Muscle of leg (tissue), 16 donors: ENCODE measurements at places on chromosomes 1 and 21. TPM values are rescaled to one million over a fixed set of nuclear protein-coding genes. Genes with fewer than 3 reads are reported as not detected.
A peak's percentile ranks its signal among the peaks of the same experiment; 100 is the strongest.

DNA sequence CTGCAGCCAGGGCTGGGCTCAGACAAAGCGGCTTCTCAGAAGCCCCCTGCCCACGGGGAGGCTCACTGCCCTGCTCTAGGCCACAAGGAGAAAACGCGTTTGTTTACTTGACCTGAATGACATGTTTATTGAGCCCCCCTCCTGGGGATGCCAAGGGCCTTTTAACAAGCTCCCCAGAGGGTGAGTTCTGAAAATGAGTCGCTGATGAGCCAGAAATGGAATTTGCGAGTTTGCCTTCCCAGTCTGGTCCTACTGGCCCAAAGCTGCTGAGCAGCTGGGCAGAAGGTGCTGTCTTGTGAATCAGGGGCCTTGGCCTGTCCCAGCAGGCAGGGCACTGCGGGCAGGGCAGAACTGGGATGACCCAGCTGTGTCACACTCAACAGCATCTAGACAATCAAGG, 120.6 kb downstream of the SYF2 start:
- H3K4me1 ChIP-seq = peaks cover 7% of the 10 kb centered on the region
- H3K27ac ChIP-seq = no peak overlapping the region
- no peak for DNase-seq
- H3K27me3 ChIP-seq = peaks cover 8% of the 10 kb centered on the region
- H3K4me3 ChIP-seq = no peak overlapping the region
- no peaks in the 10 kb centered on the region for H3K36me3 ChIP-seq

DNA sequence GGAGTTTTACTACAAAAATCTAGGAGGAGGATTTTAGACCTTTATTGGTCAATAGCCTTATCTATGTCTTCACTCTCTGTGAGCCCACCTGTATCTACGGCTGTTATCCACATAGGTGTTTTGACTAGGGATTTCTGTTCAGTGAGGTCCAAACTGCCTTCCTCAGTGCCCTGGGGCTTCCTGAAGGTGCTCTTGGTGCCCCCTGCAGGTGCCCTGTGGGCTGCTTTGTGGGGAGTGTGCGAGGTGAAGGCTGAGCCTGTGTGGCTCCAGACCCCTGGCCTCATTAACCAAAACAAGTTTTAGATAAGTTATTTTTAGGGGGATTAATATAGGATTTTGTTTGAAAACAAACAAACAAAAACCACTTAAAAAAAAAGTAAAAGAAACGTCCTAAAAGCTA, 122.5 kb downstream of the KIF26B start:
- H3K4me1 ChIP-seq = no peaks in the 10 kb centered on the region
- no peak overlapping the region for H3K4me3 ChIP-seq
- no peak for DNase-seq
- H3K27ac ChIP-seq = no peak overlapping the region
- H3K27me3 ChIP-seq = no peaks in the 10 kb centered on the region
- H3K36me3 ChIP-seq = no peaks in the 10 kb centered on the region

- no peak overlapping the region for H3K27ac ChIP-seq
- no peak for DNase-seq
- H3K4me1 ChIP-seq = peaks cover 39% of the 10 kb centered on the region
- H3K36me3 ChIP-seq = no peaks in the 10 kb centered on the region
- peaks cover 16% of the 10 kb centered on the region for H3K27me3 ChIP-seq
Observed at GRCh38 chr1:202283991-202284390, 57.7 kb downstream of the UBE2T start.

DNA sequence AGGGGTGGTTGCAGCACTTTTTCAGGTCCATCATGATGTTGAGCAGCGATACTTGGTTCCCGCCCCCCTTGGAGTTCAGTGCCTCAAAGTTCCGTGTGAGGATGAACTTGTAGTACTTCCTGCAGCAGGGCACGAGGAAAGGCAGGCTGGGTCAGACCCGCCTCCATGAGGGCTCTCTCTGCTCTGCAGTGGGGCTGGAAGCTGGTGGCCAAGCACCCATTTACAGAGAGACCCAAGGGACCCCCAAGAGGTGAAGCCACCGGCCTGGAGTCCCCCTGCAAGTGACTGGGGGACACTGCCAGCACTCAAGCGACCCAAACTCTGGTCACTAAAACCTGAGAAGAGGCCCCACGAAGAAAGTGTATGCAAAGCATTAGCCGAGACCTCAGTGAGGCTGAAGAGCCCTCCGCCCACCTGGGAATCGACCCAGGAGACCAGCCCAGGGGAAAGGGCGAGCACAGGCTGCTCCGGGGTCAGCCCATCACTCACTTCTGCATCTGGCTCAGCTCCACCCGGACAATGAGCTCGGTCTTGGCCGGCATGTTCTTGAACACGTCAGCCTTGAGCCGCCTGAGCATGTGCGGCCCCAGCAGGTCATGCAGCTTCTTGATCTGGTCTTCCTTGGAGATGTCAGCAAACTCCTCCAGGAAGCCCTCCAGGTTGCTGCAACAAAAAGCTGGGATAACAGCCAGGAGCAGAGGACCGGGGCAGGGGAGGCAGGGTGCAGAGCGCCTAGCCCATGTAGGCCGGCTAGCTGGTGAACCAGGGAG, 45.2 kb downstream of the CHD5 start:
- no peak overlapping the region for H3K4me3 ChIP-seq
- H3K36me3 ChIP-seq = no peaks in the 10 kb centered on the region
- no peaks in the 10 kb centered on the region for H3K27me3 ChIP-seq
- H3K4me1 ChIP-seq = no peaks in the 10 kb centered on the region
- DNase-seq = no peak
- H3K27ac ChIP-seq = no peak overlapping the region

- peaks cover 3% of the 10 kb centered on the region for H3K27me3 ChIP-seq
- no peak overlapping the region for H3K27ac ChIP-seq
- DNase-seq = no peak
- H3K4me1 ChIP-seq = no peaks in the 10 kb centered on the region
- H3K36me3 ChIP-seq = no peaks in the 10 kb centered on the region
Observed at GRCh38 chr1:110787328-110788071, 85.4 kb upstream of the CD53 start.

DNA sequence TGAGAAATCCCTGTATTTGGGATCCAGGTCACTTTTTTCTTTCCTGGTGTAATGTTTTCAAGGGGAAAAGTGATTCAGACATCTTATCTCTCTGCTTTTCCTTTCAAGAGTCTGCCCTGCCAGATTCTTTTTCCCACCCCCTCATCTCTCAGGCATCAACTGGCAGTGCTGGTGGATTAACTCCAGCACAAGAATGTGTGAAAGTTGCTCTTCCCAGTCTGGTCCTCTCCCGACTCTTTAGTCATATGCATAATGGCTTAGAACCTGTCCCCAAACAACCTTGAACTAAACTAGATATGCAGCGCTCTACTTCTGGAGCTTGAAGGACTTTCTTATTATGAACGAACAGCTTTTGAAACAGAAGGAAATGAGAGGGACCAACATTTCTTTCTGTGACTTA, 88.5 kb downstream of the SLC44A5 start:
- no peaks in the 10 kb centered on the region for H3K27me3 ChIP-seq
- H3K4me3 ChIP-seq = no peak overlapping the region
- H3K4me1 ChIP-seq = no peaks in the 10 kb centered on the region
- no peak overlapping the region for H3K27ac ChIP-seq
- H3K36me3 ChIP-seq = no peaks in the 10 kb centered on the region
- no peak for DNase-seq

- H3K27me3 ChIP-seq = no peaks in the 10 kb centered on the region
- peaks cover 2% of the 10 kb centered on the region for H3K4me1 ChIP-seq
- H3K4me3 ChIP-seq = no peak overlapping the region
- no peak for DNase-seq
- no peaks in the 10 kb centered on the region for H3K36me3 ChIP-seq
- no peak overlapping the region for H3K27ac ChIP-seq
Observed at GRCh38 chr1:242452573-242452972, 71.9 kb downstream of the PLD5 start.

DNA sequence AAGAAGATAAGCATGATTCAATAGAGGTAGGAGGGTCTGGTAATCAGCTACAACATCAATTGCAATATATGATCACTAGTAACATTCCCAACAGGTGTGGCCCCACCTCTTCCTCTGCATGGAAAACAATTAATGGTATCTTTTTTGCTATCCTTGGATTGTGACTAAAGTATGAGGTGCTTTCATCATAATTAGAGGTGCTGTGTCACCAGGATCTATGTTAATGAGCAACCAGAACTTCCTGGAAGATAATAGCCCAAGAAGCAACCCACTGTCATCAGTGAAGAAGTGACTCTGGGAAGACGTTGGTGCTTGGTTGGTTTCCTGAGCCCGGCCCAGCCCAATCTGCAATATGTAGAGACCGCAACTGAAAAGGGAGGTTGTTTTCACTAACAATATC, 167.2 kb downstream of the SETD4 start:
- no peak for DNase-seq
- H3K4me3 ChIP-seq = no peak overlapping the region
- H3K27me3 ChIP-seq = no peaks in the 10 kb centered on the region
- no peaks in the 10 kb centered on the region for H3K4me1 ChIP-seq
- no peak overlapping the region for H3K27ac ChIP-seq
- no peaks in the 10 kb centered on the region for H3K36me3 ChIP-seq

GRCh38 chr1:39494671-39495410, 3.4 kb downstream of the BMP8A start:
- no peaks in the 10 kb centered on the region for H3K36me3 ChIP-seq
- no peak overlapping the region for H3K27ac ChIP-seq
- no peak for DNase-seq
- no peak overlapping the region for H3K4me3 ChIP-seq

- no peak overlapping the region for H3K4me3 ChIP-seq
- DNase-seq = no peak
Observed at GRCh38 chr1:228527596-228527995, 40.4 kb downstream of the RNF187 start.

- H3K4me1 ChIP-seq = no peaks in the 10 kb centered on the region
- no peaks in the 10 kb centered on the region for H3K27me3 ChIP-seq
- no peak overlapping the region for H3K4me3 ChIP-seq
- H3K36me3 ChIP-seq = no peaks in the 10 kb centered on the region
- no peak for DNase-seq
Observed at GRCh38 chr1:71572038-71572437, 491.2 kb upstream of the ZRANB2 start.

- no peak for DNase-seq
- H3K36me3 ChIP-seq = peaks cover 14% of the 10 kb centered on the region
- no peak overlapping the region for H3K27ac ChIP-seq
- peaks cover 41% of the 10 kb centered on the region for H3K4me1 ChIP-seq
Observed at GRCh38 chr1:32353431-32353830, 8.9 kb downstream of the FAM229A start.

GRCh38 chr1:200366577-200367253, 43.1 kb downstream of the ZNF281 start:
- no peak overlapping the region for H3K27ac ChIP-seq
- H3K27me3 ChIP-seq = no peaks in the 10 kb centered on the region
- H3K4me1 ChIP-seq = no peaks in the 10 kb centered on the region
- DNase-seq = no peak
- no peaks in the 10 kb centered on the region for H3K36me3 ChIP-seq

GRCh38 chr1:109514846-109515245, 5.3 kb upstream of the AMIGO1 start:
- no peaks in the 10 kb centered on the region for H3K36me3 ChIP-seq
- peaks cover 11% of the 10 kb centered on the region for H3K4me1 ChIP-seq
- no peak overlapping the region for H3K4me3 ChIP-seq
- no peak for DNase-seq
- no peak overlapping the region for H3K27ac ChIP-seq
- no peaks in the 10 kb centered on the region for H3K27me3 ChIP-seq

- peak; percentile 93 for DNase-seq
- no peaks in the 10 kb centered on the region for H3K27me3 ChIP-seq
- no peak overlapping the region for H3K4me3 ChIP-seq
- peaks cover 38% of the 10 kb centered on the region for H3K4me1 ChIP-seq
Observed at GRCh38 chr1:156096640-156097391, 14.6 kb upstream of the MEX3A start.

GRCh38 chr1:221089803-221090202, 210.6 kb downstream of the HLX start:
- no peak overlapping the region for H3K4me3 ChIP-seq
- DNase-seq = no peak

- H3K27me3 ChIP-seq = no peaks in the 10 kb centered on the region
- no peaks in the 10 kb centered on the region for H3K36me3 ChIP-seq
- DNase-seq = no peak
Observed at GRCh38 chr1:58738876-58739275, 39.0 kb upstream of the MYSM1 start.

GRCh38 chr21:43949499-43950208, 62.5 kb upstream of the TRAPPC10 start:
- H3K36me3 ChIP-seq = peaks cover 18% of the 10 kb centered on the region
- H3K27me3 ChIP-seq = no peaks in the 10 kb centered on the region
- no peak for DNase-seq
- peaks cover 18% of the 10 kb centered on the region for H3K4me1 ChIP-seq

DNA sequence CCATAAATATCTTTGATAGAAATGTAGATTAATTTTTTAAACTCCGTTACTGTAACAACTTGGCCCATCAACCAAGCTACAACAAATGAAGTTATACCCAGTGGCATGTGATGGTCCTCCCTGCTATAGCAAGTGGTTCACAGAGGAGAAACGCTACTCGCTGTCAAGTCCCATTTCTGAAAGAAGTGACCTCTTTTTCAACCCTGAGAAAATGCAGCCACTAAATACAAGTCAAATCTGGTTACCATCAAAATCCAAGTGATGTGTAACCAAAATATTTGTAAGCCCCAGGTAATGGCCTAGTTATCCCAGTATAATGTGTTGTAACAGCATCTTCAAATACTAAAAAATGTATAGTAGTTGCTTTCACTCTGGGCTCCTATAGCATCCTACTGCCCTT, 151.8 kb downstream of the MIS18A start:
- peaks cover 4% of the 10 kb centered on the region for H3K4me1 ChIP-seq
- no peak overlapping the region for H3K4me3 ChIP-seq

- H3K27me3 ChIP-seq = no peaks in the 10 kb centered on the region
- peak; percentile 78 for DNase-seq
- no peaks in the 10 kb centered on the region for H3K36me3 ChIP-seq
- H3K4me1 ChIP-seq = no peaks in the 10 kb centered on the region
Observed at GRCh38 chr1:66676613-66677298, 75.5 kb upstream of the DYNLT5 start.

GRCh38 chr1:220962031-220962751, 82.9 kb downstream of the HLX start:
- H3K4me3 ChIP-seq = no peak overlapping the region
- peaks cover under 1% of the 10 kb centered on the region for H3K4me1 ChIP-seq
- no peaks in the 10 kb centered on the region for H3K36me3 ChIP-seq
- DNase-seq = peak; percentile 32
- H3K27me3 ChIP-seq = no peaks in the 10 kb centered on the region

DNA sequence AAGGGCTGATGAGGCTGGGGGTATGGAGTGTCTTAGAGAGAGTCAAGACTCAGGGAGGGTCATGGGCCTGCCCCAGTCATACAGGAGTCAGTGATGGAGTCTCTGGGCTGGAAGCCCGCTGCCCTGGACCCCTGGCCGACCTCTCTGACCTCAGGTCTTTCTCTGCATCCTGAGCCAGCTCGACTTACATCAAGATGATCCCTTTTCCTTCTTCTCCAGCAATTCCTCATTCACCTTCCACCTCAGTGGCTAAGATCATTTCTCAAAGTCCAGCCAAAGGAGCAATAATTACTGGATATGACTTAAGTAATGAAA, 308.6 kb downstream of the MATN1 start:
- H3K27ac ChIP-seq = no peak overlapping the region
- peaks cover 5% of the 10 kb centered on the region for H3K27me3 ChIP-seq
- no peak overlapping the region for H3K4me3 ChIP-seq

DCST1 gene
- total RNA-seq = not detected

DPT gene
- total RNA-seq = 97.8 TPM

OR10Z1 gene
- not detected for total RNA-seq

GPR157 gene
- total RNA-seq = 1.3 TPM

UQCRHL gene
- 8.6 TPM for total RNA-seq
